ENCODE measurements at places on chromosomes 7 and 10.

GRCh38 chr10:15347150-15347549 lies 23.9 kb downstream of the FAM171A1 start:
- no peaks in the 10 kb centered on the region for H3K27me3 ChIP-seq
- no peaks in the 10 kb centered on the region for H3K36me3 ChIP-seq
- no peak for DNase-seq
- no peak overlapping the region for H3K27ac ChIP-seq
- peaks cover 13% of the 10 kb centered on the region for H3K4me1 ChIP-seq

GRCh38 chr7:129750091-129750490 lies 138.6 kb downstream of the NRF1 start:
- 0 out of 2 replicates have a peak, but pooled peaks cover 6% of the 10 kb centered on the region for H3K36me3 ChIP-seq
- no peak overlapping the region for H3K27ac ChIP-seq
- no peaks in the 10 kb centered on the region for H3K27me3 ChIP-seq
- DNase-seq, result no peak

DNA sequence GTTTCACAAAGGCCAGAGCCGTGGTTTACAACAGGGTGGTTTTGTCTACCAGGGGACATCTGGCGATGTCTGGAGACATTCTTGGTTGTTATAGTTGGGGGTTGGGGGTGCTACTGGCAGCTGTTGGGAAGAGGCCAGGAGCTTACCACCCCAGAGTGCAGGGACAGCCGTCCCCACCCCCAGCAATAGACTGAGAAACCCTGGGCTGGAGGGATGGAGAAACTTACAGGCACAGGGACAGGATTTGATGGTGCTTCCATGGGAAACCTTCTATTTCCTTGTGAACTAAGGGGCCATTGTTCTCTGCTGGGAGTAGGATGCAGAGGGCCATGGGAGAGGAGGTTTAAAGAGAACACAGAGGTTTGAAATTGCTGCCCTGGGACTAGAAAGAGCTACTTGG lies 10.9 kb downstream of the ADCK2 start:
- H3K27ac ChIP-seq, result no peak overlapping the region
- no peak overlapping the region for H3K4me3 ChIP-seq
- H3K4me1 ChIP-seq, result no peaks in the 10 kb centered on the region
- no peak for DNase-seq
- no peaks in the 10 kb centered on the region for H3K27me3 ChIP-seq

GRCh38 chr10:78604286-78604685 lies 464.5 kb upstream of the ZMIZ1 start:
- H3K27me3 ChIP-seq, result no peaks in the 10 kb centered on the region
- H3K36me3 ChIP-seq, result no peaks in the 10 kb centered on the region
- no peak for DNase-seq
- H3K4me3 ChIP-seq, result no peak overlapping the region

DNA sequence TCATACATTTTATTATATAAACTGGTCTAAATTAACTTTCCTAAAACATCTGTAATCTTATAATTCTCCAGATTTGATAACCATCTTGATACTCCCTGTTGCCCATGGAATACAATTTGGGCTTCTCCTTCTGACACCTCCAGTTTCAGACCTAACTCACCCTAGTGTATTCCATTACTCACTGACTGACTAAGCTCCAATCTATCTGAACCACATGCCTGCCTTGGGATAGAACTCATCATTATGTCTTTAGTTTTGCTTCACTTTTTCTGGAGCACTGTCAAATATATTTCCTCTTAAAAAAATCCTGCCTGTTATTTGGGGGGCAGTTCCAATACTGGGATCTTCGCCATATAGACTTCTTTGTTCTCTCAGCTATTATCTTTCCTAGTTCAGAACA lies 4.9 kb upstream of the FOXP2 start:
- H3K36me3 ChIP-seq, result no peaks in the 10 kb centered on the region
- H3K27me3 ChIP-seq, result peaks cover 21% of the 10 kb centered on the region
- DNase-seq, result no peak
- no peaks in the 10 kb centered on the region for H3K4me1 ChIP-seq
- no peak overlapping the region for H3K27ac ChIP-seq

DNA sequence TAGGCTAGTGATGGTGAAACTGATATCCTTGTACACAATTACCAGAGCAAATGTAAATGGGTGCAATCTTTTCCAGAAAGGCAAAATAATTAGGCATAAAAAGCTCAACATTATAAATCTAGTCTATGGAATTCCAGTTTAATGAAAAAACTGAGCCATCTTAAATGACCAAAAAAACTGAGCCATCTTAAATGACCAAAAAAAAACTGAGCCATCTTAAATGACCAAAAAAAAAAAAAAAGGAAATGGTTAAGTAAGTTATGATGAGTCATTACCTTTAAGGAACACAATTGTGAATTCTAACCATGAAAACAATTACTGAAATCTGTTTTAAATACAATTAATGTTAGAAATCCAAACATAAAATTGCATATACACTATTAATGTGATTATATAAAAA lies 25.3 kb downstream of the USP6NL start:
- H3K27ac ChIP-seq, result no peak overlapping the region
- no peak overlapping the region for H3K4me3 ChIP-seq
- H3K27me3 ChIP-seq, result no peaks in the 10 kb centered on the region
- peaks cover 20% of the 10 kb centered on the region for H3K4me1 ChIP-seq
- no peak for DNase-seq

DNA sequence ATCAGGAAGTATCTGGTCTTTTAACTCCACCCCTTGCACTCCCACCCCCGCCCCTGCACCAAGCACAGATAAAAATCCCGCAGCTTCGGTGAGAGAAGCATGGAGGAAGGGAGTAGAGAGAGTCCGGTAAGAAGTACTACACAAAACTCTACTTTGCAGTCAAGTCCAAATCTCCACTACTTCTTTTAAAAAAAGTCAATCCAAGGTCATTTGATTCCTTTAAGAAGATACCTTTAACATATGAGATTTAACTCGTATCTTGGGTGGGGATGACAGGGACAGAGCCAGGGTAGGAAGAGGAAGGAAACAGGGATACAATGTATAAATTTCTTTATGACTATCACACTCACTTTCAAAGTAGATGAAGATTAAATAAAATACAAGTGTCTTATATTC lies 132.1 kb downstream of the NRBF2 start:
- peaks cover 46% of the 10 kb centered on the region for H3K36me3 ChIP-seq
- DNase-seq, result no peak
- H3K4me3 ChIP-seq, result peak overlapping the region; percentile 41
- H3K27ac ChIP-seq, result peak overlapping the region; percentile 90

GRCh38 chr10:46317370-46317769 lies 30.6 kb downstream of the ANTXRL start:
- no peaks in the 10 kb centered on the region for H3K36me3 ChIP-seq
- no peak overlapping the region for H3K27ac ChIP-seq

DNA sequence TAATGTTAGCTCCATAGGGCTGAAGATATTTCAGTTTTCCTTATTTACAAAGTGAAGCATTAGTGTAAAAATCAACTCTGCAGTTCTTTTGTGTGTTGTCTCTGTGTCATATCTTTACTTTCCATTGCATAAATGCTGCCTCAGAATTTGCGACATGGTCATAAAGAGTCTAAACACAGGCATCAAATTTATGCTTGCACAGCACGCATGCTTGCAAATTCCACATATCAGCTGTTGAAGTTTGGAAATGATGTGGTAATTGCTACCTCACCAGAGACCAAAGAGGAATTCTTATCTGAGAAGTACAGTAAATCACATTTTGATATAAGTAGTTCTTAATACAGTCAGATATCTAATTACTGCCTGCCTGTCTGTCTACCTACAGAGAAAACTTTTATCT lies 348.2 kb upstream of the GRM3 start:
- no peak overlapping the region for H3K27ac ChIP-seq
- H3K4me1 ChIP-seq, result no peaks in the 10 kb centered on the region
- H3K4me3 ChIP-seq, result no peak overlapping the region
- no peaks in the 10 kb centered on the region for H3K36me3 ChIP-seq
- H3K27me3 ChIP-seq, result peaks cover 17% of the 10 kb centered on the region

GRCh38 chr7:89129600-89130375 lies 334.3 kb upstream of the TEX47 start:
- H3K4me1 ChIP-seq, result no peaks in the 10 kb centered on the region
- no peaks in the 10 kb centered on the region for H3K27me3 ChIP-seq
- no peak for DNase-seq
- no peaks in the 10 kb centered on the region for H3K36me3 ChIP-seq
- no peak overlapping the region for H3K27ac ChIP-seq

- no peak for DNase-seq
- no peaks in the 10 kb centered on the region for H3K4me1 ChIP-seq
- no peaks in the 10 kb centered on the region for H3K27me3 ChIP-seq
- no peak overlapping the region for H3K27ac ChIP-seq
- H3K4me3 ChIP-seq, result no peak overlapping the region
Measured at GRCh38 chr10:13907570-13907969, 320.8 kb downstream of the PRPF18 start.

DNA sequence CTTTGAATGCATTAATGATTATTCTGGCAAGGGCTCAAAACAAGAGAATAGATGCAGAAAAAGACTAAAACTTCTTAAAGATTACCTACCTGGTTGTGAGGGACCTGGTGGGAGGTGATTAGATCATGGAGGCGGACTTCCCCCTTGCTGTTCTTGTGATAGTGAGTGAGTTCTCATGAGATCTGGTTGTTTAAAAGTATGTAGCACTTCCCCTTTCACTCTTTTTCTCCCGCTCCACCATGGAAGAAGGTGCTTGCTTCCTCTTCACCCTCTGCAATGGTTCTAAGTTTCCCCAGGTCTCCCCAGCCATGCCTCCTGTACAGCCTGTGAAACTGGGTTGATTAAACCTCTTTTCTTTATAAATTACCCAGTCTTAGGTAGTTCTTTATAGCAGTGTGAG lies 226.6 kb downstream of the ARHGAP12 start:
- H3K4me1 ChIP-seq, result peaks cover 6% of the 10 kb centered on the region
- no peaks in the 10 kb centered on the region for H3K27me3 ChIP-seq
- no peaks in the 10 kb centered on the region for H3K36me3 ChIP-seq
- no peak for DNase-seq
- no peak overlapping the region for H3K27ac ChIP-seq

- no peak overlapping the region for H3K27ac ChIP-seq
- H3K4me1 ChIP-seq, result peaks cover 4% of the 10 kb centered on the region
- DNase-seq, result no peak
- no peaks in the 10 kb centered on the region for H3K27me3 ChIP-seq
Measured at GRCh38 chr7:30906014-30906413, 5.6 kb upstream of the AQP1 start.

DNA sequence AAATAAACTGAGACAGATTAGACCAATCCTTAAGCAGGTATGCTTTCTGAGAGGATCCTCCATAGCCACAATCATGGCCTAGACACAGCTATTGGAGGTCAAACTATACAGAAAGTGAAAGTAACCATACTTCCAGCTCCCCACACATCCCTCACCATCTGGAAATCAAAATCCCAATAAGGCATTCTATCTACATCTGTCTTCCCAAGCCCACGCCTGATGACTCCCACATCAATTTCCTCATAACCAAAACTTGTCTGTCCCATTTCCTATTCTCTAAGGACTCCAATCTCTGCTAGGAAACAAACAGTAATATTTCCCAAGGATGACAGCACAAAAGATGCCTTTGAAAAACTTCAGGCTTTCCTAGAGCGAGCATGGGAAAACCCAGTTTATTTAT lies 247.3 kb upstream of the HPS1 start:
- DNase-seq, result no peak
- H3K4me3 ChIP-seq, result no peak overlapping the region
- H3K4me1 ChIP-seq, result no peaks in the 10 kb centered on the region
- H3K27me3 ChIP-seq, result no peaks in the 10 kb centered on the region
- H3K36me3 ChIP-seq, result no peaks in the 10 kb centered on the region

DNA sequence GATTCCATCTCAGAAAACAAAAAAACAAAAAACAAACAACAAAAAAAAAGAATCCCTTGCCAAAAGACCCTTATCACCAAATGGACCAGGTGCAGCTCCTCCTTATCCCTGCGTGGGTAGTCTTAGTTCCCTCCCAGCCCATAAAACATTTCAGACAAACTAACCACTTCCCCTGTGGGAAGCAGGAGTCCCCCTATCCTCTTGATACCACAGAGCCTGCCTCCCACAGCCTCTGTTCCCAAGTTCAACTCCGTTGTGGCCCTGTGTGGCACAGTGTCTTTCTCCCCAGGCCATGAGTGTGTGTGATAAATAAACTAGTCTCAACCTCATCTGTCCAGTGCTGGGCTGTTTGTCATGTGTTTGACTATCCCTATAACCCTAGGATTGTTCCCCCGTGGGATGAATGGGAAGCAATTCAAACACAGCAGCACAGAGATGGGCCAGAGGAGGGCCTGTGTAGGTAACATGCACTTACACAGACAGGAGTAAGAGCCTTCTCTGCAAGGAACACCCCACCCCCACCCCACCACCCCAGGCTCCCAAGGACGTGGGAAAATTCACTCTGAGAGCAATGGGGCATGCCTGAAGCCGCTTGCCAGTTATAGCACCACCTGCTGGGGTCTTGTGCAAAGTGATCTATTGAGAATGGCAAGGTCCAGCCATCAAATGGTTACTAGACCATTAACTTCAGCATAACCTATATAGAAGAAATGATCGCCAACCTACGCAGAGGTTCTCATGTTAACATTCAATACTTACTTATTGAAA lies 147.1 kb upstream of the GHITM start:
- H3K27ac ChIP-seq, result no peak overlapping the region
- no peak overlapping the region for H3K4me3 ChIP-seq
- DNase-seq, result no peak
- no peaks in the 10 kb centered on the region for H3K4me1 ChIP-seq
- H3K36me3 ChIP-seq, result no peaks in the 10 kb centered on the region

- H3K4me1 ChIP-seq, result no peaks in the 10 kb centered on the region
- H3K36me3 ChIP-seq, result no peaks in the 10 kb centered on the region
- DNase-seq, result no peak
Measured at GRCh38 chr10:58543141-58543540, 30.5 kb downstream of the BICC1 start.

DNA sequence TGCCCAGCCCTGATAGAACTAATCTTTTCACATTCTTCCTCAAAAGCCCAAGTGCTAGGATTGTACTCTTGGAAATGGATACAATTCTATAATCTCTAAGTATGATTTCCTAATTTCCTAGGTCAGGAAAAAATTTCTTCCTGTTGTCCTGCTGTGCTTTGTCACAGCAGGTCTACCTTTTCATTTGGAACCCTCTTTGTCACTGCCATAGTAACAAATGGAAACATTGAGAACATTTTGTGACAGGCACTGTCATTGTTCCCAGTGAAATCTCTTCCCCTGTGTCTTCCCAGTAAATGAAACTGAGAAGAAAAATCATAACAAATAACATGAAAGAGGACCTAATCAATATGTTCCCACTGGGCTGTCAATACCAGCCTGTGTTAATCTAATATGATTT lies 150.9 kb upstream of the KAT6B start:
- H3K4me3 ChIP-seq, result no peak overlapping the region
- no peak overlapping the region for H3K27ac ChIP-seq
- peaks cover 32% of the 10 kb centered on the region for H3K36me3 ChIP-seq
- no peak for DNase-seq

DNA sequence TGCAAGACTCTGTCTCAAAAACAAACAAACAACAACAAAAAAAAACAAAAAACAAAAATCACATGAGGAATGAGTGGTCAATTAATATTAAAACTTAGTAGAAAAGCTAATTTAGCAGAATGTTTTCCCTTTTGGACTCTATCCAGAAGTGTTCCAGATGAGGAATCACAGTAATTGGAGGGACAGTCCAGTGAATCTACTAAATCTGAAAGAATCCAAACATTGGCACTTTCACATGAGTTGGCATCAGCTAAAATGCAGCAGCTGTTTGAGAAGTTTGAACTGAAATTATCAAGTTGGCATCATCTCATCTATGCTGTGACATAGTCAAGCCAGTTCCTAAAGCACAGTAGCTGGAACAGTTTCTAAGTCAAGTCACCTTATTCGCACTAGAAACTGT lies 367.8 kb downstream of the PPP1R3A start:
- H3K4me3 ChIP-seq, result no peak overlapping the region
- no peaks in the 10 kb centered on the region for H3K36me3 ChIP-seq
- H3K4me1 ChIP-seq, result no peaks in the 10 kb centered on the region

GRCh38 chr7:21149809-21150208 lies 278.1 kb upstream of the SP4 start:
- H3K4me3 ChIP-seq, result no peak overlapping the region
- no peak overlapping the region for H3K27ac ChIP-seq
- no peaks in the 10 kb centered on the region for H3K36me3 ChIP-seq
- H3K27me3 ChIP-seq, result no peaks in the 10 kb centered on the region
- DNase-seq, result no peak
